ENCODE measurements at places on chromosomes 7 and 10.

GRCh38 chr7:41447450-41448042 lies 255.3 kb downstream of the INHBA start:
- DNase-seq = no peak

- no peak for DNase-seq
These were observed 150.2 kb downstream of the REEP3 start for GRCh38 chr10:63671317-63671937.

DNA sequence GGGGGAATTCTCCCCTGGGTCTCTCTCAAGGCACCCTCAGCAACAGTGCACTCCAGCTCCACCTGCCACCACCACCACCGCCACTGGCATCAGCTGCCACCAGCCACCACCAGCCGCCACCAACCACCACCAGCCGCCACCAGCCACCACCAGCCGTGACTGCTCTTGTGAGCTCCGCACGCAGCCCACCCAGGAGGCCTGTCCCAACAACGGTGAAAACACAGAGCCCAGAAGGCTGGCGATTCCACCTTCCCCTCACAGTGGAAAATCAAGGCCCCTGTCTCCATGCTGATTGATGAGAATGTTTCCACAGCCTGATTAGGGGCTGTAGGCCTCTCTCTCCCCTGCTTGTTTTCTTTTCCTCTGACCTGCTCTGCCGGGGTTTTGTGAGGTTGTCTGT lies 41.1 kb downstream of the COBL start:
- DNase-seq = no peak

- DNase-seq = no peak
These were observed 864 bp downstream of the CDCA7L start for GRCh38 chr7:21944616-21945453.

DNA sequence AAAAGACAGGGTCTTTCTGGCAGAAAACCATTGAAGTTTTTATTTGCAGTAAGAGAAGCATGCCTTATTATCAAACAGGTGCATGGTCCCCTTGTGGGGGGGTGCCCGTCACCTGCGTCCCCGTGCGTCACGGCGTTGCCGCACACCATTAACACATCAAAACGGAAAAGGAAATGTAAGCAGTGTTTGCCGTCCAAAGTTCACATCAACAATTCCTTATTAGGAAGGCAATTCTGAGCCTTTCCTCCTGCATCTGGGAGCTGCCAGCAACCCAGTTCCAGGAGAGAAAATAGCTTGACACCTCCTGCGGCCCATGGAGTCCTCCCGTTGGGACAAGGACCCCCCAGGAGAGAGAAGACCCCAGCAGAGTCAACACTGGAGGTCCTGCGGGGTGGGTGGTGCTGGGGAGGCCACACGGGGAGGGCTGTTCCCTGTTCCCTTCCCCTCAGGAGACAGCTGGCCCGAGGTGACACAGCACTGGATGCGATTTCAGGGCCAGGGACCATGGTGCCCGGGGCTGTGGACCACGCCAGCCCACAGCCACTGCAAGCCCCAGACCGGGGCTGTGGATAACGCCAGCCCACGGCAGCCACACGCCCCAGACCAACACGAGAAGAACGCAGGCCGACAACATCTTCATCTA lies 39.5 kb downstream of the DIP2C start:
- DNase-seq = no peak

DNA sequence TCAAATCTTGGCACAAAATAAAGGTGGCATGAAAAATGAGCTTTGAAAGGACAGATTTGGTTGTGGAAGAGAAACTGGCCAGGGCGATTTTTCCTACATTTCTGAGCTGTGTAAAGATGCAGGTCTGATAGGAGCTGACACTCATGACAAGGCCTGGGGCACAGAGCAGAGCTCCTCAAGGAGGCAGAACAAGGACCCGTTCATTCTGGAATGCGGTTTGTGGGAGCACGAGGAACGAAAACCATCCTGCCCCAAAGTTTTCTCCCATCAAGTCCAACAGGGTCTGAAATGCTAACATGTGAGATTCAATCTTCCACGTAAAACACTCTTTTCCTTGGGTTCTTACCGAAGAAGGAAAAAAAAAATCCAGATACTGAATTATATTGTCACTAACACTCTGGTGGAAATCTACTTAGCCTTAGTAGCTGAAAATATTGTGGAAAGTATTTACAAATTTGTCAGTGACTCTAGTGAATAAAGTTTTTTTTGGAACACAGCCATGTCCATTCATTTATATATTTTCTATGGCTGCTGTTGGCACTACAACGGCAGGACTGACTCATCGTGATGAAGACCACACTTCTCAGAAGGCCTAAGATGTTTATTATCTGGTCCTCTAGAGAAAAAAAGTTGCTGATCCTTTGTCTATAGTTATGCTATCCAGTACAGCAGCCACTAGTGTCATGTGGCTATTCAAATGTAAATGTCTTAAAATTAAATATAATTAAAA lies 215.7 kb downstream of the BAMBI start:
- no peak for DNase-seq

DNA sequence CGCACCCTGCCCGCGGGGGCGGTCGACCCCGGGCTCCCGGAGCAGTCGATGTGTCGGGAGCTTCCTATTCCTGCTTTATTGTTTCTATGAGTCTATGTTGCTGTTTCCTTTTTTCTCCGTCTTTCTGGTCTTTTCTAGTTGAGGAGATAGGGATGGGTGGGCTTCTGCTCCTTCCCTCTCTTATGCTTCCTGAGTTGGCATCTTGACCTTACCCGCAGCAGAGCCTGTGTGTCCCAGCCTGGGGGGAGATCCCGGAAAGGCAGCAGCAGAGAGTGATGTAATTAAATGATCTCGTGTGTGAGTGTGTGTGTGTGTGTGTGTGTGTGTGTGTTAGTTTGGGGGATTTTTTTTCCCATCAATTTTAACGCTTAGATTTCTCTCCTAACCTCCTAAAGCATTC lies 486 bp upstream of the SORCS1 start:
- no peak for DNase-seq

DNA sequence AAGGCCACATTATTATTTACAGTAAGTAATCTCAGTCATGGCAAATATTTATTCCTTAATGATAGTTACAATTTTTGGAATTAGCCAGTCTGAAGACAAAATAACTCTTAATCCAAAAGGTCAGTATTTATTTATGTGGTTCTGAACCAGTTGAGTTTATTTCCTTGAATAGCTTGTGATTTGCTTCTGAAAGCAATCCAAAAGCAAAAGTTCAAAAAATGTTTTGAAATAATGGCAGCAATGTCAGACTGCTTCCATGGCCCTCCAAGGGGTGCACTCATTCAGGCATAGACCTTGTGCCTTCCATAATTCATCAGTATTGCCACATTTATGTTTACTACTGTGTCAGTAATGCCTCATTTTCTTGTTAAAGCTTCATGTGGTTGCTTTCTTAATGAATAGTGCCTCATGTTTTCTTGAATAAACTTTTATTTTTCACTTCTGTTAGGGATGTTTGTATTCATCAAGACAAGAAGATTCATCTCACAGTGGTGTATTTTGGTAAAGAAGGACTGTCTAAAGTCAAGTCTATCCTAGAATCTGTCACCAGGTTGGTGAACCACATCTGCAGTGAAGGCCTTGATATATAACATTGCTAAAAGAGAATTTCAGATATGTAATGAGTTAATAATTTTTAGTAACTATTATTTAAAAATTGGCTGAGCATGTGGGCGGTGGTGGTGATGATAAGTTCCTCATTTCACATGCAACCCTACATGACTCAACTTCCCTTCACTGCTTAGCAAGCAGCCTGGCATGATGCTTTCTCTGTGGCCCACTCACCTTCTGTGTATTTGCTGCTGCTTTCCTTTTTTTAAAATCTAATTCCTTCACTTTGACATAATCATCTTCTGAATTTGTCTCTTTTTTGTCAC lies 22.0 kb downstream of the CSGALNACT2 start:
- no peak for DNase-seq

- DNase-seq = no peak
These were observed 365.0 kb downstream of the SEMA3D start for GRCh38 chr7:84821671-84822534.

DNA sequence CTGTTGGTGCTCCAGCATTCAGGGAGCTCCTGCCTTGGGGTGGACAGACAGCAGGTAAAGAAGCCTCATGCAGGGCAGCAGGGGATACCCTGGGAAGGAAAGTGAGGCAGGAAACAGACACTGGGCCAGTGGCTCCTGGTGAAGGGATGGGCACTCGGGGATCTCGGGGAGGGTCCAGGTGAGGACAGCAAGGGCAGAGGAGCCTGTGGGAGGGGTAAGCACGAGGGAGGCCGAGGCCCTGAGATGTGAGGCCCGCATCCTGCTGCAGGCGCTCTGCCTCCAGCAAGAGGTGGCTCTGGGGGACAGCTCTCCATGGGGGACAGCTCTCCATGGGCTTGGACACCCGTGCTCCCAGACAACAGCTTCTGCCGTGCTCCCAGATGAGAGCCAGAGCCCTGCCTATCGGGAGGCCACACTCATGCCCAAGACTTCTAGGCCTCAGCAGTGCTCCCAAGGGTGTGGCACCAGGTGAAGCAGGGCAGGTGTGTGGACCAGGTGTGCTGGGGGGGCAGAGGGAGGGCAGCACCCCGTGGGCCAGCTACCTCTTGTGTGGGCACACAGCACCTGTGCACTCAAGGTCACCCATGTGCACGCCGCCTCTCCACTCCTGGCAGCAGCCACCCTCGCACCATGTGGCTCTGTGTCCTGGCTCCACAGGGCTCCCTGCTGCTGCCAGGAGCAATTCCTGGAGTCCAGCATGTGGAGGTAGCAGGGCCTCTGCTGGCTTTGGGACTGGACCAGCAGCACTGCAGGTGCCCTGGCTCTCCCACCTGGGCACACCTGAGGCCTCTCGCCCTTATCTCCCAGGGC lies 93.6 kb upstream of the INSIG1 start:
- DNase-seq = no peak

GRCh38 chr7:138565451-138566114 lies 105.5 kb downstream of the TRIM24 start:
- no peak for DNase-seq

- DNase-seq = peak; percentile 4
These were observed 109.2 kb downstream of the DPY19L1 start for GRCh38 chr7:34928052-34928451.

DNA sequence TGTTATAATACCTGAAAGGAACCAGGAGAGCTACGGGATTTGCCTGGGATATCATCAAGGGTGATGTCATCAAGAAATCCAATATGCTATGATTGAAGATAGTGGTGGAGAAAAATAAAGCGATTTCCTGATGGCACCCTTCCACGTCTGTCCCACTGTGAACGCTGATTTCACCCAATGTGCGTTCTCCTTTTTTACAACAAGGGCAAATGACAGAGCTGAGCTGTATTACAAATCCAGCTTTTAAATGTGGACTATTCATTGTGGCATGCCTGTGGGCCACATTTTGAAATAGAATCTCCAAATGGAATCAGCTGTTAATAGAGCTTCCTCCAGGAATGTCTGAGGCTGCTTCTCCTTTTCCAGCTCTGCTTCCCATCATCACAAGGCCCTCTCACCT lies 23.3 kb downstream of the SLC13A4 start:
- DNase-seq = no peak

GRCh38 chr7:25704413-25704812 lies 447.6 kb upstream of the NFE2L3 start:
- DNase-seq = no peak

DNA sequence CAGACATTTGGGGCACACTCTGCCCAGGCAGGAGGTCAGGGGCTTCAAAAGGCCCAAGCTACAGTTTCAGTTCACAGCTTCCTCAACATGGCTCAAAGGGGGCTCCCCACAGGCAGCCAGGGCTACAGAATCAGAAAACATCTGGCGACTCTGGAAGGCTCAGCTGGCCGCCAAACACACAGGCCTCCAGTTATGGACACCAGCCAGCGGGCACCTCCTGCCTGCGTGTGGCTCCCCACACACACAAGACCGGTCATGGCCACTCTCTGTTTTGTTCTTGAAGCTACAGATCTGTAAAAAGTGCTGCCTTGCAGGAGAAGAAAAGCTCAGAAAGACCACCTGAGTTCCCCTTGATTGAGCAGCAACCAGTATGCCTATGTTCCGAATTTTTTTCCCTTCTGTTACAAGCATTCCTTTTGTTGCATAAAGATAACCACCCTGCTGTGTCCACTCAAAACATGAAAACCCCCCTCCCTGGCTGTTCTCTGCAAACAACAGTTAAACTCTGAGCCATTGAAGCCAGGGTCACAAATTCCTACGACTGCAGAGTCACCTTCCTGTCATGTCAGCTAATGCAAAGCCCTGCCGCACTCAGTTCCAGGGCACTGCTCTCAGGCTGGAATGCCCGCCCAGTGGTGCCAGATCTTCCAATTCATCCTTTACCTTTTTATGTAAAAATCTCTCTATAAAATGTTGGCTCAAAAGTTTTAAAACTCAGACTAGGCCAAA lies 33.6 kb downstream of the VSTM4 start:
- no peak for DNase-seq

GRCh38 chr10:62239994-62240393 lies 28.6 kb downstream of the RTKN2 start:
- no peak for DNase-seq

- no peak for DNase-seq
These were observed 28.1 kb downstream of the KCNH2 start for GRCh38 chr7:150949971-150950491.

DNA sequence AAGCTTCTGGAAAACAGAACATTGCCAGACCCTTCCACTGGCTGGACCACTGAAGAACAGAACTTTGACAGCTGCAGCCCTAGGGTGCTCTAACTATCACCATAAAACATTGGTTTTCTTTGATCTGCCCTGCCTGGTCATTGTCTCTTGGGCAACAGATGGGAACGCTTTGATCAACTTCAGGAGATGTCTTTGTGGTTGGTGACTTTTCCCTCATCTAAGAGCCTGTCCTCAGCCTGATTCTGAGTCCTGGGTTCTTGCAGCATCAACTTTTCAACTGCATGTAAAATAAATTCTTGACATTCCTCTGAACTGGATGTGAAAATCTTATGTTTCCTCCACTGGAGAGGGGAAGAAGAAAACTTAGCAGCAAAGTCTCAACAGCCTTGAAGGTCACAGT lies 53.1 kb upstream of the ZNRF2 start:
- DNase-seq = no peak

GRCh38 chr10:15374566-15374965 lies 3.5 kb upstream of the FAM171A1 start:
- no peak for DNase-seq

DNA sequence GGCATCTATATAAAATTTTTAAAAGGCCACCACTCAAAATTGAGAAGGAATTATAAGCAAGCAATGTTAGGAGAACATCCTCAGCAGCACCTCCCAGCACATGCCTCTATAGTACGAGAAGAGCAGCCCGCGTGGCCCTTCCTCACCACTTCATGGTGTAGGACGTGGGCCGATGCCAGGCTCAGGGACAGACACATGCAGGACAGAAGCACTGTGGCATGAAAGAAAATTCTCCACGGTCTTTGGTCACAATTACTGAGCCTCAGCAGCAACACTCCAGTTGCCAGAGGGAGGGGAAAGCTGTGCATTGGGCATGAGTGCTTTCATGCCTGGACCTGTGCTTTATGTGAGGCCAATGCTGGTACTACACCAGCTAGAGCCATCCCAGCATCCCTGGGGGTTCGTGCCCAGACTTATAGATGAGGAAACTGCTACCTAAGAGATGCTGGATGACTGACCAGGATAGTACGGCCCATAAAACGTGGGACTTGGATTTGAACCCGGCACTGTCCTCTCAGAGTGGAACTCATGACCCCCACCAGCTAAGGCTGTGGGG lies 164.7 kb downstream of the ADAM12 start:
- DNase-seq = no peak

All from effector memory CD8-positive, alpha-beta T cell (primary cell).